ENCODE measurements at places on chromosomes 12 and 14. TPM values are rescaled to one million over a fixed set of nuclear protein-coding genes. Genes with fewer than 3 reads are reported as not detected.

DNA sequence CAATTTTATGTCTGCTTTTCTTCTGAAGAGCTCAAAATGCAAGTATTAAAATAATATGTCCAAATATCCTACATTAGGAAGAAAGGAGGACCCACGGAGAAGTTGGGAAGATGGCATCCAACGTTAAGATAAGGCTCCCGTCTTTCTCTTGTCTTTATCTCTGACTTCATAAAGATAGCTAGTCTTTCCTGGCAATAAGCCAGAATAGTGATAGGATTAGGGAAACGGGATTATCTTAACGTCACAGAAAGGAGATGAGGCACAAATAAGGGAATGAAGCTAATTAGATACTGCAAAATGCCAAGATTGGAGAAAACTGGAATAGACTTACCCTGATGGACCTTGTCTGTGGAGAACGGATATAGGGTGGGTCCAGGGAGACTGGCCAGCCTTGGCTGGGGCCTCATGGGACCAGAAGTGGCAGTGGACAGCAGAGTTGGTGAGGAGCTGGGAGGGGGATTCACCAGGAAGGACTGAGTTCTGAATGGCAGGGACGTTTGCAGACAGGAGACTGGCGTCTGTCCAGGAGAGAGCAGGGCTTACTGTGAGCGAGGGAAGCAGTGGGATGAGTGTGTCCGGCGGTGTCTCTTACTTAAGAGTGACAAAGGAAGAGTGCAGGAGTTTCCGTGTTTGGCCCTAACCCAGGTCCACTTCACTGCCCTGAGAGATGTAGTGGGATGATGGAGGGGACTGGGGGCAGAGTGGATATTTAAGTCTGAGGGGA lies 119.9 kb downstream of the CACNA1C start:
- no peaks in the 10 kb centered on the region for H3K4me1 ChIP-seq
- H3K4me3 ChIP-seq: no peak overlapping the region
- DNase-seq: no peak
- H3K27ac ChIP-seq: no peak overlapping the region

Gene SLC25A21
- total RNA-seq: 0.38 TPM

Gene EPYC
- total RNA-seq: not detected

- no peaks in the 10 kb centered on the region for H3K36me3 ChIP-seq
- H3K27me3 ChIP-seq: no peaks in the 10 kb centered on the region
- H3K27ac ChIP-seq: no peak overlapping the region
- DNase-seq: no peak
- no peaks in the 10 kb centered on the region for H3K4me1 ChIP-seq
- H3K4me3 ChIP-seq: no peak overlapping the region
Observed at GRCh38 chr14:57382283-57382682, 8.1 kb upstream of the NAA30 start.

- H3K36me3 ChIP-seq: no peaks in the 10 kb centered on the region
- H3K27ac ChIP-seq: no peak overlapping the region
- H3K4me3 ChIP-seq: no peak overlapping the region
- H3K27me3 ChIP-seq: no peaks in the 10 kb centered on the region
- no peaks in the 10 kb centered on the region for H3K4me1 ChIP-seq
Observed at GRCh38 chr12:127588249-127588648, 678.7 kb upstream of the TMEM132C start.

Gene LALBA
- total RNA-seq: not detected

- no peak for DNase-seq
- H3K27me3 ChIP-seq: no peaks in the 10 kb centered on the region
Observed at GRCh38 chr12:55915482-55915859, 12.2 kb downstream of the PYM1 start.

DNA sequence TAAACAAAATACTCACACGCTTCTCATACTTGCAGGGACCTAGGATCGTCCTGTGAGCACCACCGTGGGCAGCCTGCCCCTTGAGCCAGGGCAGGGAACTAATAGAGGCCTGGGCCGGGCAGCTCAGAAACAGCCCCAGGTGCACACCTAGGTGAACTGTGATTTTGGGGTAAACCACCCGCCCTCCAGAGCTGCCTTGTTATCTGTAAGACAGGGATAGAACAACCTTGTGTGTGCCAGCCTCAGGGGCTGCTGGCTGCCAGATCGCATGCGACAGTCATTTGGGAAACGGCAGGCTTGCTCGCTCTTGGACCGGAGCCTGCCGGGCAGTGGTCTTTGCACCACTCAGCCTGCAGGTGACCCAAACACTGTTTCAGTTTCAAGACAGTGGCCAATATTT lies 86.8 kb downstream of the ADGRD1 start:
- H3K27ac ChIP-seq: no peak overlapping the region
- no peaks in the 10 kb centered on the region for H3K27me3 ChIP-seq
- no peak overlapping the region for H3K4me3 ChIP-seq
- peaks cover 11% of the 10 kb centered on the region for H3K36me3 ChIP-seq

DNA sequence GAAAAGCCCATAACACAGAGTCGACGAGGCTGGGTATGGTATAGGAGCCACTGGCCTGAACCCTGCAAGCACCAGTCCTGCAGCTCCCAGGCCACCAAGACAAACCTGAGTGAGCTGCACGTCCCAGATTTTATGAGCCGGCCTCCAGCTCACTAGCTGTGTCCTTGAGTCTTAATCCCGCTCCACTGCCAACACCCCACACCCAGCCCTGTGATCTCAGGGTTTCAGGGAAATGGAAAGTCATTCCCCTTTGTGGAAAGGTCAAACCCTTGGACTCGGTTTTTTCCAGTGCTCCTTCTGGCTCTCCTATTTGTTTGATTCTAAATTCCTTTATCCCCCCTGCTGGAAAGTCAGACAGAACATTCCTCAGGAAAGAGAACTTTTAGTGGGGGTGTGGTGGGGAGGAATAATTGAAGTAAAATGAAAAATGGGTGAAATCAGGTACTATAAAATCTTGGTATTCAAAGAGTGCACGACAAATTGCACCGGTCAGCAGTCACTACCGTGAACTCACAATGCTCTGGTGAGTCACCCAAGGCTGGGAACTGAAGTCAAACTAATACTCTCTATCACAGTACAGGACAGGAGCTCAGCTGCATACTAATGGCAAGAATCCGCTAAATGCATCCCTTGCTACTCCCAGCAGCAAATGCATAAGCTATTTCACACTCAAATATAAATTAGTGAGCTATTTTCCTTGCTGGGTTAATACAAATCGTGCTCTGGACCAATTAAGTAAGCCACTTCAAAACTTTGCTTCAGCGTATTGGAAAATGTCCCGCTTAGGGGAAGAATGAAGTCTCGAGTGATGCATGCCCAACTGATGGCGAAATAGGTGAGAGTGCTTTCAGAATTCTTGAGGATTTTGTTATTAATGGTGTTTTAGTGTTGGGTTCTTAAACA lies 9.0 kb downstream of the PITPNM2 start:
- H3K36me3 ChIP-seq: no peaks in the 10 kb centered on the region
- H3K4me1 ChIP-seq: peaks cover 49% of the 10 kb centered on the region
- no peaks in the 10 kb centered on the region for H3K27me3 ChIP-seq
- DNase-seq: no peak

Gene TMEM119
- total RNA-seq: 13.4 TPM

DNA sequence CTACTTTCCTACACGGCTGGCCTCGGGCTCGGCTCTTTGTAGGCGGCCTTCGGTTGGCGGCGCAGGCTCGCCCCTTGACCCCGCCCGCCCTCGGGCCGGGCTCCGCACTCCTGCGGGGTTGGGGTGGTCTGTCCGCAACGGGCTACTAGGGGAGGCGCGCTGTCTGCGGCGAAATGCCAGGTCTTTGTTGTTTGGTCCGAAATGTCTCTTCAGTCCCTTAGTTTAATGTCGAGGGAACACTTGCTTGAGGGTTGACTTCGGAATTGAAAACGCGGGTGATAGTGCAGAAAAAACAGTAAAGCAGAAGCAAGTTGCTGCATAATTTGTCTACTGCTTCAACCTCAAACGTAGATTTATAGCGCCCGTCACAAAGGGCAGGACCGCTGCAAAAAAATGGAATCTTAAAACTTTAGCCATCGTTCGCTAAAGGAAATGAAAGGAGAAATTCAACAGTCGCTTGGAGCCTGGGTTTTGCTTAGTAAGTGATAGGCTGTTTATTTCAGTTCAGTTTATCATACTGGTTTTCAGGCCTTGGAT lies 390 bp downstream of the JKAMP start:
- peak overlapping the region; percentile 79 for H3K4me3 ChIP-seq
- peak overlapping the region; percentile 95 for H3K27ac ChIP-seq
- H3K36me3 ChIP-seq: peaks cover 23% of the 10 kb centered on the region
- no peak for DNase-seq

DNA sequence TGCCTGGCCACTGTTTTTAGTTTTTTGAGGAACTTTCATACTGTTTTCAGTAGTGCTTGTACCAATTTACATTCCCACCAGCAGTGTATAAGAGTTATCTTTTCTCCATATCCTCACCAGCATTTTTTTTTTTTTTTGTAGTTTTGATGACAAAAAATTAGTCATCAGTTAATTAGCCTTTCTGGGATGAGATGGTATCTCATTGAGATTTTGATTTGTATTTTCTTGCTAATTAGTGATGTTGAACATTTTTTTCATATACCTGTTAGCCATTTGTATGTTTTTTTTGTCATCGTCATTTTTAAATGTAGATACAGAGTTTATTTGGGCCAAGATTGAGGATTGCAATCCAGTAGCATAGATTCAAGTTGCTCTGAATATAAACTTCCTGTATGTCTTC lies 19.3 kb downstream of the TBC1D15 start:
- H3K4me3 ChIP-seq: no peak overlapping the region
- H3K27ac ChIP-seq: no peak overlapping the region
- DNase-seq: no peak
- no peaks in the 10 kb centered on the region for H3K27me3 ChIP-seq

- H3K4me1 ChIP-seq: no peaks in the 10 kb centered on the region
- H3K4me3 ChIP-seq: no peak overlapping the region
- H3K36me3 ChIP-seq: no peaks in the 10 kb centered on the region
- DNase-seq: no peak
Observed at GRCh38 chr12:69087986-69088385, 151.4 kb upstream of the CPSF6 start.

GRCh38 chr14:100739306-100739705 lies 12.6 kb downstream of the DLK1 start:
- H3K27me3 ChIP-seq: peaks cover 4% of the 10 kb centered on the region
- H3K27ac ChIP-seq: no peak overlapping the region
- no peak overlapping the region for H3K4me3 ChIP-seq
- no peaks in the 10 kb centered on the region for H3K4me1 ChIP-seq
- no peaks in the 10 kb centered on the region for H3K36me3 ChIP-seq

- DNase-seq: no peak
- no peak overlapping the region for H3K27ac ChIP-seq
- H3K36me3 ChIP-seq: no peaks in the 10 kb centered on the region
- no peaks in the 10 kb centered on the region for H3K4me1 ChIP-seq
- H3K27me3 ChIP-seq: no peaks in the 10 kb centered on the region
Observed at GRCh38 chr12:70733385-70733784, 96.2 kb upstream of the PTPRB start.

Gene CCDC177
- not detected for total RNA-seq

DNA sequence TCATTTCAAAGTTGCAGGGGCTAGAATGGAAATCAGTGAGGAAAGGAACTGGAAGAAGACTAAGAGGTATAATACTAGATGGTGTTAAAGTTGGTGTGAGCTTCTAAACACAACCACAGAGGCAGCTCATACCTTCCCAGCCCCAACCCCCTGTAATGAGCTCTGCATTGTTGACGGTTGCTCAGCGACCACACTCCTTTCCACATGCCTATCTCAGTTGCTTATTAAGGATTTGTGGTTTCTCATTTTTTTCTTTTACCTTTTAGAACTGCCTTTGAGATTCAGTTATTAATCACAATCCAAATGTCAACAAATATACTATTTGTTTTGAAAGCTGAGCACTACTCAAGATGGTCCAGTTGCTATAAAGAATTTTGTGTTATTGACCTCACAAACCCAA lies 62.1 kb upstream of the KIF21A start:
- H3K27me3 ChIP-seq: no peaks in the 10 kb centered on the region
- H3K4me1 ChIP-seq: no peaks in the 10 kb centered on the region
- no peak overlapping the region for H3K4me3 ChIP-seq
- no peak overlapping the region for H3K27ac ChIP-seq
- no peaks in the 10 kb centered on the region for H3K36me3 ChIP-seq

GRCh38 chr12:42119085-42119633 lies 25.5 kb downstream of the GXYLT1 start:
- H3K27me3 ChIP-seq: no peaks in the 10 kb centered on the region
- no peaks in the 10 kb centered on the region for H3K4me1 ChIP-seq
- no peak overlapping the region for H3K4me3 ChIP-seq
- H3K27ac ChIP-seq: no peak overlapping the region
- H3K36me3 ChIP-seq: peaks cover 20% of the 10 kb centered on the region
- no peak for DNase-seq

Gene PLXNC1
- 28.0 TPM for total RNA-seq

GRCh38 chr14:101033006-101033405 lies 129.5 kb upstream of the RTL1 start:
- H3K4me1 ChIP-seq: no peaks in the 10 kb centered on the region
- no peak for DNase-seq
- no peak overlapping the region for H3K4me3 ChIP-seq
- H3K27ac ChIP-seq: no peak overlapping the region
- H3K27me3 ChIP-seq: no peaks in the 10 kb centered on the region

DNA sequence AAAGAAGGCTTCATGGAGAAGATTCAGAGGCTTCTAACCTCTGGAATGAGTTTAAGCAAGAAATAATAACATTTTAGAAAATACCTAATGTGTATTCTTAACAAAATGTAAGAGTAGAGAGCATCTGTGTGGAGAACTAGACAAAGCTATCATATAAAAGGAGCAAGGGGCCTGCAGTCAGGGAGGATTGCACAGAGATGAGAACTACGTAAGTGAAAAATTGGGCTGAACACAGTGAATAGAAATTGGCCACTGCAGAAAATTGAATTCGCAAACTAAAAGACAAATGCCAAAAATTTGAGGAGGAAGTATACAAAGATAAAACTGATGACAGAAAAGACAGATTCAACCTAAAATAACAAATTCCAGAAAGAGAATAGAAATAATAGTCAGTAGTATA lies 92.8 kb downstream of the TGFB3 start:
- H3K4me3 ChIP-seq: no peak overlapping the region
- no peak for DNase-seq
- no peaks in the 10 kb centered on the region for H3K36me3 ChIP-seq
